CMK (cell line): ENCODE measurements at places on chromosomes 11 and 22.

DNA sequence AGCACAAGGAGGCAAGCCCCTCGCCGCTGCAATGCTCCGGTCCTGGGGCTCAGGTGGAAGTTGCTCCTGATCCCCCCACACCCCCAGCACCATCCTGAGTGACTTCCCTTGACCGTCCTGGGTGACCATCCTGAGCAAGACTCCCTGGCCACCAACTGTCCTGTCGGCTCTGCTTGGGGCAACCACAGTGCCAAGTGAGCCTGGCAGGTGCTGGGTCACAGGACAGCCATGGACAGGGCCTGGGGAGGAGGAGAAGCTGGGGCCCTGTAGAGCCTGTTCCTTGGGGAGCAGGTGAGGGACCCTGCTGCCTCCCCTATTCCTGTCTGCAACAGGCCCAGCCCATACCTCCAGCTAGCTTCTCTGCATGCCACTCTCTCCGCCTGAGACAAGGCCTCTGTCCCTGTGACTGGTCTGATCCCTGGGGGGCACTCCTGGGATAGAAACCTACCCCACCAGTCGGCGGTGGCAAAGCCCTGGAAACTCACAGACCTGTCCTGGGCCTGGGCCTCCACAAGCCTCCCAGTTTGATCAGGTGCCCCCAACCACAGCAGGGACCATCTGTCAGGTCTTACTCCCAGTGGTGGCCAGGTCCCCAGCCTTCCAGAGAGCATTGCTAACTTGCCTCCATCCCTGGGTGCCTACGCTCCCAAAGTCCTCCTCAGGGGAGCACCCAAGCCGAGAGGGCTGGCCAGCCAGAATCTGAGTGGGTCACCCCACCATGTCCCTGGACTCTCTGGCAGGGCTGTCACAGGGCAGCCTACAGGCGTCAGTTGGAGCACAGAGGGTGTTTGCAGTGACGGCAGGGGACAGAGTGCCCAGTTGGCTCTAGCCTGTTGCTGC lies 68.7 kb upstream of the WNT7B start:
- no peak for DNase-seq

- DNase-seq = no peak
These were observed 11.2 kb downstream of the KREMEN1 start for GRCh38 chr22:29083933-29084591.

GRCh38 chr11:69335007-69335780 lies 41.2 kb downstream of the MYEOV start:
- DNase-seq = no peak

- DNase-seq = no peak
These were observed 17.2 kb upstream of the CD59 start for GRCh38 chr11:33753304-33753967.

- DNase-seq = no peak
These were observed 110.3 kb downstream of the ATXN10 start for GRCh38 chr22:45781966-45782365.
